ENCODE measurements at places on chromosomes 5 and 9.

DNA sequence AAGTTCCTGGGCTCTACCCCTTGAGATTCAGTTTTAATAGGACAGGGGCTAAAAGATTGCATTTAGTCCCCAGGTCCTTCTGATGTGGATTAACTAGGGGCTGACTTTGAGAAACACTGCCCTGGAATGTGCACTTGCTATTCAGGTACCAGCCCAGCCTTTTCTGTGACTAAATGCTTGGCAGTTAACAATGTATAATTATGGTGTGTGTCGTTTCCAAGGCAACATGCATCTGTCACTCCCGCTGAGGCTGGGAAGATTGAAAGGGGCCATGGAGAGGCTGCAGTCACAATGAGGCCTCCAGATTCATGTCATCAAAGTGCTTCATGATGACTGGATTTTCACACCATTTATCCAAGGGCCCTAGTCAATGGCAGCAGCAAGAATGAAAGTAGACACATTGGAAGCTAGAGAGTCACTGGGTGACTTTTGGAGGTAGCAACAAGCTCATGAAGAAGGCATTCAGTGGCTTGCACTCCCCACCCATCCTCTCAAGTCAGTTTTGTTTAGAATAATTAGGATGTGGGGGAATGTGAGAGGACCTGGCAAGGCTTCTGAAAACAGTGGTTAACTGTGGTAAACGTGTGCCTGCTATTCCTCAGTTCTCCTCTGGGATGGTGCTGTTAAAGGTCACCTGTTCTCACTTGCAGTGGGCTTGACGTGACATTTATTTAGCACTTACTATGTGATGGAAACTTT lies 28.3 kb downstream of the RAI14 start:
- no peak for DNase-seq

DNA sequence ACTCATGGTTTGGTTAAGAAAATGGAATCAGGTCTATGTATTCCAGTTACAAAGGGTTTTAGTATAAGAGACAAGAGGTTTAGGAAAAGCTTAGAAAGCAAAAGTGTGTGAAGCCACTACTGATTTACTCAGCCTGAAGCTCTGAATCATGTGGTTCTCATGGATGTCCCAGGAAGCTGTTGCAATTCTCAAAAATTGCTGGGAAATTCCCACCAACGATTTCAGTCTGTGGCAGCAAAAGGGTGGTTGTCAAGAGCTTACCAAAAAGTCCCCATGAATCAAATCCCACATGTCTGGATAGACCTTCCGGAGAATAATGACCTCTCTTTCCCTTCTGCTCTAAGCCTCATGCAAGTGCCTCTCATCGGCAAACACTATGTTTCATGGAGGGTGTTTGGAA lies 929.9 kb downstream of the TLE4 start:
- DNase-seq = no peak

DNA sequence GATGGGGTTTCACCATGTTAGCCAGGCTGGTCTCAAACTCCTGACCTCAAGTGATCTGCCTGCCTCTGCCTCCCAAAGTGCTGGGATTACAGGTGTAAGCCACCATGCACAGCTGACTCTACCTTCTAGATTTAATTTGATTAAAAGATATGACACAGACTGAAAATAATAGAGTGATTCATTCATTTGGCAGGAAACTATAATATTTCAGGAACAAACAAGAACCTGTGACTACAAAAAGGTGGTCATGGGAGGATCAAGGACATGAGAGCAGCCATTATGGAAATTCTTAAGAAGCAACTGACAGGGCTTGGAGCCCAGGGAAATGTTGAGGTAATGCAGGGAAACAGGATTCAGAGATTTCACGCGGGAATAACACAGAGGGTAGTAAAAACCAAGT lies 265.5 kb upstream of the DAP start:
- DNase-seq = no peak

- DNase-seq = no peak
Measured at GRCh38 chr5:108735790-108736189, 11.9 kb upstream of the FER start.

GRCh38 chr5:113510836-113511451 lies 2.5 kb upstream of the YTHDC2 start:
- DNase-seq = no peak

DNA sequence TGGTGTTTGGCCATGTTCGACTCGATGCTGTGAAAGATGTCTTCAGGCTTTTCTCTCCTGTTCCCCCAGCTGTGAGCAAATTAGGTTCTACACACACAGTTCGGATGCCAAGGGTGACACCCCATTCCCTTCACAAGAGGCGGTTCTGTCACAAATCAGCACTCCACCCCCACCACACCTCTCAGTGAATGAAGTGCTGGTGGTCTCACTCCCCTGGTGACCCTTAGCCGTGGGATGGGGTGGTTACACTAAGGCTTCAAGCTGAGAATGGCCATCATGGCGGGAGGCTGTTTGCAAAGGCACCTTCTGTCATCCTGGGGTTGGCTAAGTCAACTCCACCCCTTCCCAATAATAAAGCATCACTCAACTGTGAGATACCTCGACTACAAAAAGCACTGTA lies 26.4 kb downstream of the AMBP start:
- DNase-seq = no peak

- no peak for DNase-seq
Measured at GRCh38 chr9:127159325-127159801, 36.9 kb upstream of the ANGPTL2 start.

GRCh38 chr5:168786147-168786546 lies 207.0 kb upstream of the PANK3 start:
- DNase-seq = no peak

DNA sequence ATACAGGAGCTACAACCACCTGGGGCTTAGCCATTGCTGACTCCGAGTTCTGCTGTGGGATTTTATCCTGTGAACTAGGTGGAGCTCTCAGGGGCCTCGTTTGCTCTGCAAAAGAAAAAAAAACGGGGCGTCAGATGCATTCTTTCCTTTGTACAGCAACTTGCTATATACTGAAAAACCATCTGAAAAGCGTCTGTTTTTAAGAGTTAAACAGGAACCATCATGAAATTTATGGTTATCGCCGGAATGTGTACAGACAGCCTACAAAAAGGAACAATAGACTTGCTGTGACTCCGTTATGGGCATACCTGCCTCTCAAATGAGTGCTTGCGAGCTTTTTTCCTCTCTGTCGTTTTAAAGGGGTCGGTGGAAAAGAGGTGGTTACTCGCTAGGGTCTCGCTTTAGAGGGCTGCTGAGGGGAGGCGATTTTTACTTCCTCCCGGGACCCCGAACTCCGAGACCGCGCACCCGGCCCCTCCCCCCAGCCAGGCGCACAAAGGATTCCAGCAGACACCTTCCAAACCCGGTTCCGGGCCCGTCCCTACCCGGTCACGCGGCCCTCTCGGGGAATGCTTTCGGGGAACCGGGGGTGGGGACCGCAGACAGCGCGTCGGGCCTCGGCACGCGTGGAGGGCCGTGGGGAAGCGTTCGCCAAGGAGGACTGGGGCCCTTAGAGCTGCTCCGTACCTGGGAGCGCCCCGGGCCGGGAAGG lies 826 bp downstream of the PAIP1 start:
- peak; percentile 35 for DNase-seq

DNA sequence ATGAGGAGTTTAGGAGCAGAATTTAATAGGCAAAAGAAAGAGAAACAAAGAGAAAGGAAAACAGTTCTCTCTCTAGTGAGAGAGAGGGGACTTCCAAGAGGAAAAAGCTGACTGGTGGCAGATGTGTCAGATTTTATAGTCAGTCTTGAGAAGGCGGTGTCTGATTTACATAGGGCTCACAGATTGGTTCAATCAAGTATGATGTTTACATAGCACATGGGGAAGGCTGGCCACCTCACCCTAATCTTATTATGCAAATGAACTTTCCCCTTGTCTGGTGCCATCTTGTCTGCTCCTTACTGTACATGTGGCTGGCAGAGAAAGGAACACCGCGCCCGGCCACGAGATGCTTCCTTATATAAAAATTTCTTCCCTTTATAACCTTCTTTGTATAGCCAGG lies 24.7 kb downstream of the UNC13B start:
- no peak for DNase-seq

GRCh38 chr9:75105841-75106240 lies 17.5 kb downstream of the OSTF1 start:
- DNase-seq = no peak

- DNase-seq = no peak
Measured at GRCh38 chr5:104370523-104370922, 807.9 kb upstream of the NUDT12 start.

DNA sequence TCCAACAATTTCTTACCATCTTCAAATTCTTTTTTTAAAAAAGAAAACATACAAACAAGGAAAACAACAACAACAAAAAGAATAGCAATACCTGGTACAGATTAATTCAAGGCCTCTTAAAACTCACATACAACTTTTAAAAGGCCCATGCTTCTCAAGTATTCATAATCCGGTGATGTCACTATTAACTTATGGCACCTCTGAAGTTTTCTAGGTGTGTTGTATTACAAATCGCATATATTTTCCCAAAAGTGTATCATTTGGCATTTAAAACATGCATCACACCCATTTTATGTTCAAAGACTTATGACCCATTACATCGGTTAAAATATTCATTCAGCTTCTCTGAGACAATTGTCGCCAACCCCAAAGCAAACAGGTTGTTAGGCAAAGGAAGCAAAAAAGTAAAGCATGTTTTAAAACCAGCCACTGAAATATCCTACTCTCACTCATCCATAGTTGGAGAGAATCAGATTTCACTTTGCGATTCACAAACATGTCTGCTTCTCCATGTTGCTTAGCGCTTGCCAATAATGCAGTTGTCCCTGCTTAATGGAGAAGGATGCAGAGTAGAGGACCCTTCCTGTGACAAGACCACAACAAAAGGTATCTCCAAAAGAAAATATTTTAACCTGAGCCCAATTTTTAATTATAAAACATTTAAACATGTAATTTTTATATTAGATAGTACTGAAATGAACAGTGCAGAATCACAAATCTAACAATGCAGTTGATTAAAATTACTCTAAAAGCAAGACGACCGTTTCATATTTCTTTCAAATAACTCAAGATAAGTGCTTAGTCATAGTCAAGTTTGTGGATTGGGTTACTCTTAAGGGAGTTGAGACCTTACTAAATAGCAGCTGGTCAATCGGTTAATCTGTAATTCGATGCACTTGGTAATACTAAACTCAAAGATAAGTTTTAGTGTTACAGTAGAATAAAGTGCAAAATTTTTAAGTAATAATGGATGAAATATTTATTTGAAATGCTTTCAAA lies 1.6 kb downstream of the SKP1 start:
- no peak for DNase-seq

DNA sequence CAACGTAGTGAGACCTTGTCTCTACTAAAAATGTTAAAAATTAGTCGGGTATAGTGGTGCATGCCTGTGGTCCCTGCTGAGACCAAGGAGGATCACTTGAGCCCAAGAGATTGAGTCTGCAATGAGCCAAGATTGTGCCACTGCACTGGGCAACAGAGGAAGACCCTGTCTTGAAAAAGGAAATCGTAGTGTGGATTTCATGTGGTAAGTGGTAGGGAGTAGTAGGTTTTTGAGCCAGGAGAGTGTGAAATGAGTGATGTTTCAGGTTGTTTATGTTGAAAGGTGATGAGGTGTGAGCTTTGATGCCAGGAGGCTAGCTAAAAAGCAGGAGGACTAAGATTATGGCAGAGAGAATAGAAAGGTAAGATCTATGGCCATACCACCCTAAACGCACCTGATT lies 5.9 kb downstream of the MATR3 start:
- DNase-seq = no peak

DNA sequence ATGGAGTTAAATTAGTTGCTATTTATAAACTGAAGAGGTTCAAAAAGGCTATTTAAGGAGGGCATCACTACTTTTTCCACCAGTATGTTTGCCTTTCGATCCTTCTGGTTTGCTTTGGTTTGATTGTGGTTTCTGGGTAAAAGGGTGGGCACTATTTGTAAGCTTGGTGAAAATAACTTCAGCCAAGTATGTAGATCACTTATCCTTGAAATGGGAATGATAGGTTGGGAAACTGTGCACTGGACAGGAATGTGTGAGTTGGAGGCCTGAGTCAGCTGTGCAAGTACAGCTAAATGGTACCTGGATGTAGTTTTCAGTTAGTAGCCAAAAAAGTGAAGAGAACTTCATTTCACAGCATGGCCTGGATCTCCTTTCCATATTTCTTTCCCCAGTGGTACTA lies 466.2 kb downstream of the ENC1 start:
- DNase-seq = no peak

DNA sequence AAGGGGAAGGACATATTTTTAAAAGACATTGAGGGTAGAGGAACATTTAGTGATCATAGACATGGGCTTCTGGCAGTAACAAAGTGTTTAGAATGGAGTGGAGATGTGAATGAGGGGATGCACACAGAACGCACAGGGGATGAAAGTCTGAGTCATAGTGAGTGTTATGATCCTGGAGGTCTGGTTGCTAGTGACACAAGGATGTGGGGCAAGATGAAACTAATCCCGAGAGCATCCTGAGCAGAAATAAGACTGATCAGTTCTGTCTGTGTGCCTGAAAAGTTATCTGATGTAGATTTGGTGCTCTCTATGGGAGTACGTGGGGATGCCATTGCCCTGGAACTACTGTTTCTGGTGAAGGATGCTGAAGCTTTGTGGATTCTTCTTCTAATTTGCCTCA lies 141.1 kb downstream of the CHSY3 start:
- no peak for DNase-seq

DNA sequence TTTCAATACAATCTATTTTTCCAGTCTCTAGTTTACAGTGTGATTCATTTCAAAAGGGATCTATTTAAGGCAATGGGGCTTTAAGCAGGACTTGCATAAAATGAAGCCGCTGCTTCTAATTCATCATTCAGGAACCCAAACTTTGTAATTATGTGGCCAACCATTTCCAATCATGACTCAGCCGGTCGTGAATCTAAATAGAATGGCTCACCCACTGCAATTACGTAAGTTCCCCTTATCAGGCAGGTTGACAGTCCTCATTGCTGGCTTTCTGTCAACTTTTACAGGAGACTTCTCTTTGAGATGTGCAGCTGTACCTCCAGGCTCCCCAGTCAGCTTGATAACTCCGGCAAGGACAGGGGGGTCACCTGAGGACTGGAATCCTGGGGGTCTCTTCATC lies 152.8 kb upstream of the DAP start:
- no peak for DNase-seq

DNA sequence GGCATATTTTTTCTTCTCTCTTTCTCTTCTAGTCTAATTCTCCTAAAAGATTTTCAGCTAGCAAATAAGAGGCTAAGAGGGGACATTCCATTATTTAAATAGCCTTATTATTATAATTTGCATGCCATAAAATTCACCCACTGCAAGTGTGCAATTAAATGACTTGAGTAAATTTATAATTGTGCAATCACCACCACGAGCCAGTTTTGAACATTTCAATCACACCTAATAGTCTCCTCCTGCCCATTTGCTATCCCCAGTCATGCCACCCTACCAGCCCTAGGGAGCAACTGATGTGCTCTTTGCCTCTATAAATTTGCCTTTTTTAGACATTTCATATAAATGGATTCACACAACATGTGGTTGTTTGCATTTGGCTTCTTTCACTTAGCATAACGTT lies 12.0 kb upstream of the SLC36A2 start:
- no peak for DNase-seq

DNA sequence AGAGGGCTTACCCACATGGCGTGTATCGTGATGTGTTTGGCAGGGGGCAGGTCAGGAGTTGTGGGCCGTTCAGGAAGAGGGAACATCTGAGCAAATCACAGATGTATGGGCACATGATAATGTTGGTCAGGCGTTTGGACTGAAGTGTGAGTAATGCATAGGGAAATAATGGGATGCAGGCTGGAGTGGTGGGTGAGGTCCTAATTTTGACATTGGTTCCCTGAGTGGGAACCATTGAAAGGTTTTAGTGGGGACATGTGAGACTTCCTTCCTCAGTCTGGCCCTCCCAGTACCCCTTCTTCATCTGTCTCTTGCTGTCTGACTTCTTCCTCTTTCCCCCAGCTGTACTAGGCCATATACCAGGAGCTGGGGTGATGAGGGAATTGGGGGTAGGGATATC lies 7.6 kb downstream of the OTULIN start:
- no peak for DNase-seq

GRCh38 chr5:143506836-143507552 lies 103.5 kb upstream of the NR3C1 start:
- DNase-seq = no peak

Data from T-helper 1 cell (primary cell).